ENCODE measurements at places on chromosomes 7 and 10.

- no peak overlapping the region for H3K27ac ChIP-seq
- H3K4me3 ChIP-seq, result no peak overlapping the region
- H3K4me1 ChIP-seq, result no peaks in the 10 kb centered on the region
- H3K27me3 ChIP-seq, result no peaks in the 10 kb centered on the region
- H3K36me3 ChIP-seq, result no peaks in the 10 kb centered on the region
Observed at GRCh38 chr7:67453580-67454380, 457.1 kb downstream of the TYW1 start.

GRCh38 chr10:68336754-68337351 is 4.1 kb upstream of the PBLD start:
- H3K4me3 ChIP-seq, result peak overlapping the region; percentile 25
- peaks cover 24% of the 10 kb centered on the region for H3K4me1 ChIP-seq
- H3K27me3 ChIP-seq, result no peaks in the 10 kb centered on the region
- DNase-seq, result no peak
- H3K27ac ChIP-seq, result peak overlapping the region; percentile 99

GRCh38 chr7:99624484-99624883 is 7.7 kb downstream of the ZSCAN25 start:
- no peaks in the 10 kb centered on the region for H3K27me3 ChIP-seq
- peaks cover 40% of the 10 kb centered on the region for H3K36me3 ChIP-seq
- peak; percentile 87 for DNase-seq
- H3K4me3 ChIP-seq, result peak overlapping the region; percentile 62

DNA sequence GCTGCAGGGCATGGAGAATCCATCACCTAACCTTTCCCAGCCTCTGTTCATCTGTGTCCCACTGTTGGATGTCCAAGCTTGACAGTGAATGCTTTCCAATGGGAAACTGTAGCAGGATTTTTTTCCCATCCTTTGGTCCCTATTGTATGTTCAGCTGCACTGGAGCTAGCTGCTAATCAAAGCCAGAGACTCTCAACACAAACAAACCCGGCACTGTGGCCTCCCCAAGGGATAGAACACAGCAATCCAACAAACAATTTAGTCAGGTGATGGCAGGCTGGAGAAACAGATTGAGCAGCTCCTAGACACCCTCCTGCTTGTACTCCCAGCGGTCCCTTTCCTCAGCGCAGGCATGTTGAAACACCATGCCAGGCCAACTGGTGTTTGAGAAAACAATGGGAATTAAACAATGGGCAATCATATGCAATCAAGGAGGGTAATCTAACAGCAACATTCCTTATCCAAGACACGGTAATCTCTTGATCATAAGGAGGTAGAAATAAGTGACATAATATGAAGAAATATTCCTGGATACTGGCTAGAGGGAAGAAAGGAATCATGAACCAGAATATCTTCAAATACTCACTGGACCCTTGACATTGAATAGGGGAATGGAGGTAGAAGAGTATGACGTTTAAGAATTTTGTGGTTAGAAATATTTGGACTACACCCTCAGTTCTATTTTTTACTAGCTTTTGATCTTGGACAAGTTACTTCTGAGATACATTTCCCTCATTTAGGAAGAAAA is 15.0 kb downstream of the PTN start:
- no peak overlapping the region for H3K4me3 ChIP-seq
- no peak overlapping the region for H3K27ac ChIP-seq
- H3K4me1 ChIP-seq, result no peaks in the 10 kb centered on the region
- DNase-seq, result no peak
- H3K27me3 ChIP-seq, result no peaks in the 10 kb centered on the region

DNA sequence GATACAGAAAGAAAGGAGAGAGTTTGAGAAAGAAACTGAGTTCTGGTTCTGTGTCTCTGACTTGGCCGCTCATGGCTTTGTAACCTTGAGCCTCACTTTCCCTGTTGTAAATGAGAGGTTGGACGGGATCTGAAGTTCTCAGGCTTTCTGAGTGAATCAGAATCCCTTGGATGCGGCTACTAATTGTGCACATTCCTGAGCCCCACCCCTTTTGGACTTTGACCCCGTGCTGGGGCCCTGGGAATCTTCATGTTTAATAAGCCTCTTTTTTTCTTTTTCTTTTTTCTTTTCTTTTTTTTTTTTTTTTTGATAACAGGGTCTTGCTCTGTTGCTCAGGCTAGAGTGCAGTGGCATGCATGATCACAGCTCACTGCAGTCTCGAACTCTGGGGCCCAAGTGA is 26.9 kb downstream of the SLC25A28 start:
- no peak for DNase-seq
- H3K27me3 ChIP-seq, result no peaks in the 10 kb centered on the region
- no peaks in the 10 kb centered on the region for H3K36me3 ChIP-seq
- no peak overlapping the region for H3K4me3 ChIP-seq
- H3K4me1 ChIP-seq, result no peaks in the 10 kb centered on the region

- peaks cover 47% of the 10 kb centered on the region for H3K36me3 ChIP-seq
- peak overlapping the region; percentile 95 for H3K27ac ChIP-seq
- no peak overlapping the region for H3K4me3 ChIP-seq
Observed at GRCh38 chr10:11181978-11182377, 164.3 kb downstream of the CELF2 start.

DNA sequence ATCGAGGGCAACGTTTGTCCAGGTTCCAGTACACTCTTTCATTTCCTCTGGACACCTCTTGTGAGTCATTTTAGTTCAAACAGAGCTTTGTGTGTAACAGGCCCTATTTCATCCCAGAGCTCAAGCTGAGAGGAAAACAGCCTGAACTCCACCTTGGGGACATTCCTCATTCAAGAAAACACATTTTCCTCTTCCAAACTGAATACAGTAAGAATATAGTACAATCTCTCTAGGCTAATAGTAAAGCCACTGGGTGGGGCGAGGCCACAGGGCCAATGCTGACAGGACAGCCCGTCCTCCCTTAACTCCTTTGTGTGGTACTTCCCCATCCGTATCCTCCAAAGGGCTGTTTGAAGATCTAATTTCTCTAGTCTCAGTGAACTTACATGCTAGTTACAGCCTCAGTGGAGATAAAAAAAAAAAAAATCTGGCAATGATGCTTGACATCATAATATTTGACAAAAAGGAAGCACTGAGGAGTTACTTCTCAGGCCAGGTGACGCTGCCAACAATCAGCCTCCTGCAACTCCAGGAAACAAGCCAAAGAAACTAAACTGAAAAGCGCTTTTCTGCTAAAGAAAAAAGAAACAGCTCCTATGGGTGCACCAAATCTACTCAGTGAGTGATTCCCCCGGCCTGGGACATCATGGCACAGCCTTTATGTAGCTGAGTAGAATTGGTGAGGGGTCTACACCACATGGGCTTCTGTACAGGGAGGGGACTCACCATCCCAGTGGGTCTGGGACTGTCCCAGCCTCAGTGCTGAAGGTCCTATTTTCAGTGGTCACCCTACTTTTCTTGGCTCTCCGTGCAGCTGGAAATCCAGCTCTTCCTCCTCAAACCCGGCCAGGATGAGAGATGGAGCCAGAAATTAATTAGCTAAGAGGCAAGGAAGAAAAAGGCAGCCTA is 238.2 kb upstream of the NEBL start:
- no peak for DNase-seq
- H3K4me3 ChIP-seq, result no peak overlapping the region
- no peak overlapping the region for H3K27ac ChIP-seq
- H3K27me3 ChIP-seq, result no peaks in the 10 kb centered on the region
- no peaks in the 10 kb centered on the region for H3K36me3 ChIP-seq

- DNase-seq, result no peak
- H3K27me3 ChIP-seq, result no peaks in the 10 kb centered on the region
- H3K36me3 ChIP-seq, result no peaks in the 10 kb centered on the region
- H3K27ac ChIP-seq, result no peak overlapping the region
Observed at GRCh38 chr7:142063551-142064442, 47.7 kb upstream of the MGAM2 start.

- no peaks in the 10 kb centered on the region for H3K36me3 ChIP-seq
- no peaks in the 10 kb centered on the region for H3K4me1 ChIP-seq
- no peaks in the 10 kb centered on the region for H3K27me3 ChIP-seq
- H3K4me3 ChIP-seq, result no peak overlapping the region
Observed at GRCh38 chr7:95718577-95719410, 53.6 kb upstream of the DYNC1I1 start.

Data from naive thymus-derived CD4-positive, alpha-beta T cell (primary cell).